Stimulated activated naive CD4-positive, alpha-beta T cell treated with Interleukin-2 at 50 U/mL for 16 hours (primary cell): ENCODE measurements at places on chromosomes 2 and 18.

DNA sequence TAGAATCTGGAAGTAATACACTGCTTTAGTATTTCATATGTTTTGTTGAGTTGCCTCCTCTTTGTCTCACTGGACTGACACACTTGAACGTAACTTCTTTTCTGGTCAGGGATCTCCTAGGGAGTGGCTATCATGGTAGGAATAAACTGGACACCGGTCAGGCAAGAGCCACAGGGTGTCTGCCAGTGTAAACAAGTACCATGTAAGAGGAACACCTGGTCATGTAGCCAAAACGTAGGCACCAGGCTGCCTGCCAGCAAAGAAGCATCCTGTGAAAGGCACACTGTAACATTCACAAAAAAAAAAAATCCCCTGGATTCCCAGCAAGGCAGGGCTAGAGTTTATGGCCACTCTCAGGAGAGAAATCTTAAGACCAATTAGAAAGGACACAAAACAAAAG, 372.8 kb upstream of the RND3 start:
- DNase-seq: no peak

- peak; percentile 39 for DNase-seq
Observed at GRCh38 chr2:126657148-126657635, 1.2 kb downstream of the GYPC start.

GRCh38 chr18:63368611-63369010, 1.6 kb upstream of the KDSR start:
- DNase-seq: no peak

DNA sequence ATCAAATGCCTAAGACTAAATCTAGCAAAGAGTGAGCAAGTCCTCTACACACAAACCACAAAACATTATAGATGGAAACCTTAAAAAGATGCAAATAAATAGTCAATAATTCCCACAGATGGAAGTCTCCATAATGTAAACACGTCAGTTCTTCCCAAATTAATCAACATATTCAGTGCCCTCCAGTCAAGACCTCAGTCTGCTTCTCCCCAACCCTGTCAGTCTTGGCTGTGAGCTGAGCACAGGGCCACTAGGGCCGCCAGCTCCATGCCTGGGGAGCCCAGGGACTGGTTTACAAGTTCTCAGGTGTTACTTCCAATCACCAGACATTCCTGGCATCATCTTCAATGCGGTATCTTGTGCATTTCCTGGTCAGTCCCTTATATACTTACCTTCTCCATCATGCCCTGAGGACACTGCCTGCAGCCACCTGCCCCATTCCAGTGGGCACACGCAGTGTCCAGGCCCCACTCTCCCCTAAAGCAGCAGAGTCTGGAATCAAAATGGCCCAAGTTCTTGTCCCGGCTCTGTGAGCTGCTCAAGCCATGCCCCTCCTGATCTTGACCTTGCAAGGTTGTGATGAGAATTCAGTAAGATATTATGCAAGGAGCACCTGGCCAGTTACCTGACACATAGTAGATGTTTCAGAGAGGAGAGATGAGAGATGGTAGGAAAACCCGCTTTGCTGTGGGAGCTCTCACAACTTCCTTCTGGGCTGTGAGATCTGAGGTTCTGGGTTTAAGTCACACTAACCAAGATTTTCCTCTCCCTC, 207.9 kb upstream of the RAB6C start:
- no peak for DNase-seq
